Skin of body (tissue), 3 donors: ENCODE measurements at places on chromosomes 2 and 18.

DNA sequence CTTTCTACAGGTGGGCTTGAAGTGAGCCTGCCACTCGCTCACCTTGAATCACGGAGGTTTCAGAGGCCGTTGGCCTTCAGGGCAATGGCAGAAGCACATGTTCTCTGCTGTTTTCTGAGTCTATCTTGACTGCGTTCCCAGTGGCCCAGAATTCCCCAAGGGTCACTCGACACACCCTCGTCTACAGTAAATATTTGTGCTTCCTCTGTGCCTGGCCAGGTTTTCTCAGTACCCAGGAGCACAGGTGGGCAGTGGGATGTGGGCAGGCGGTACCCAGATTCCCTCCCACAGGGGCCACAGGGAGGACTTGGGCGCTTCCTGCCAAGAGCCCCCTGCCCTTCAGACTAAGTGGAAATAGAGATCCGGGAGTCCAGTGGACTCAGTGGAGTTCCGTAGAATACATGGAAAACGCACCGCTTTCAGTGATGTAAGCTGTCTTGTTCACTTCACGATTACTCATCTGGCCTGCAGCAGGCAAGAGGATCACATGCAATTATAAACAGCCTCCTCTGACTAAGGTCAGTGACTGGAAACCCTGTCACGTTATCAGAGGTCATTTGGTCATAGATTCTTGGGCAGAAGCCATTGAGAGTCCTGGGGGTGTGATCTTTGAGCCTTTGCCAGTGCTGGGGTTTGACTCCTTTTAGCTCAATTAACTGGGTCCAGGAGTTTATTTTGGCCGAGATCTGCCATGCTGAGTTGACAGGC is 179.8 kb downstream of the NEDD4L start:
- peak; percentile 50 for DNase-seq

DNA sequence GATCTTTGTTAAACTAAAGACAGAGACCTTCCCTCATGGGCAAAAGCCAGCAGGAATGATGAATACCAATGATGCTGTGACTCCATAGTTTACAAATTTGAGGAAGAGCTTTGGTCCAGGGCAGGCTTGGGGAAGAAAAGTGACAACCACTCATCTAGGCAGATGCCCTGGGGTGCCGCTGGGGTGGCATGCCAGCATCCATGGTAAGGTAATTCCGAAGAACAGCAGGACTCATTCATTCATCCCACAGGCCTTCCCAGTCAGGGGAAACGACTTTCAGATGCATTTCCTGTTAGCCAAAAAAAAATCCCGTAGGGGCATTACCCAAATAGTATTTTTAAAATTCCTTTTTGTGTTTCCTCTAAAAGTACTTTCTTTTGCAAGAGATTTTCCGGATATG is 180.7 kb upstream of the SERPINE2 start:
- DNase-seq, result no peak

DNA sequence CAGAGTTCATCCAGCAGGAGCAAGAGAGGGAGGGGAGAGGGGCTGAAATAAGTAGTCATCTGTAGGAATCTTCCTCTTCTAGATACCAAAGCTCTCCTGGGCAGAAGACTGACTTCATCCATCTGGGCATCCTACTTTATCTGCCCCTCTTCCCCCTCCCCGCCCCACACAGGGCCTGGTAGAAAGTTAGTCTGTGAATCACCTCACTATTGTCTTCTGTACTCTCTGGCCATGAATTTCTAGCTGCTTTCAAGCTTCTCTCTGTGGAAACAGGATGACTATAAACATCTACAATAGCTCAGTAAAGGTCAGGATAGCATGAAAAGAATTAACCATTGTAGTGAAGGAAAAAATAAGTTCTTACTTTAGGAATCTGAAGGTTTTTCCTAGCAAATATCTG is 47.7 kb upstream of the RNU4ATAC start:
- DNase-seq, result no peak

DNA sequence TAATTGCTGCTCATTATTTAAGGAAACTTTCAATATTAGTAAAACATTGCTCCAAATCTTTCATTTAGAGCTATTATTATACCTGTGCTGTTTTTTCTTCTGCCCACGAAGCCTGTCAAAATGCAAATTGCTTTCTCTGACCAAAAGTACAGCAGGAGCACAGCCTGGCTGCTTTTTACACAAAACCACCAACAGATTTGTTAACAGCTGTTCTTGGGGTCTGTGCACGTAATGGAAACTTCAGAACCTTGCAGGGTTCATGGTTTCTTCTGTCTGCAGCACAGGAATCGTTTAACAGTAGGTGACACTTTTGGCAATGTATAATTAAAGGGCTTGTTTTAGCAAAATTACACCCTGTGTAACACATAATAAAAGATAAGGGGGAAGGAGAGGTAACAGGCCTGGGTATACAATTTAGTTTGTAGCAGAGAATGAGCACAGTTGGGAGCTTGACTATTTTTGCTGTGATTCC is 447.3 kb downstream of the KCNJ3 start:
- DNase-seq, result no peak

- DNase-seq, result no peak
Observed at GRCh38 chr2:67950919-67951318, 111.9 kb downstream of the C1D start.

DNA sequence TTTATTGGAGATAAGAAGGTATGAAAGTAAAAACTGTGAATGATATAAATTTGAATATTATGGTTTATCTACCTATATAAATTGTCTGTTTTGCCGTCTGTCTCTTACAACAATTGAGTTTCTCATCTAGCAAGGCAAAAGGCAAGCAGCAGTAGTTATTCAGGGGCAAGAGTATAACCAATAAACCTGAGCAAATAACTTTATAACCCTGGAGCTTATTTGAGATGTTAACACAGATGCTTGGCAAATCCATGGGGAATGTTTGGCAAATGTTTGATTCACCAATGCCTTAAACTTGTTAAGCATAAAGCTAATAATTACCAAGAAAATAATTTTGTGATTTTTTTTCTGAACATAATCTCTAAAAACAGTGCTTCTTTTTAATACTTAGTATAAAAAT is 9.9 kb upstream of the EPHA4 start:
- no peak for DNase-seq

- peak; percentile 55 for DNase-seq
Observed at GRCh38 chr2:41486948-41487347, 560.9 kb upstream of the PKDCC start.

- no peak for DNase-seq
Observed at GRCh38 chr2:33019796-33020195, 73.0 kb downstream of the LTBP1 start.

- DNase-seq, result no peak
Observed at GRCh38 chr2:186737732-186738508, 44.1 kb downstream of the FAM171B start.

DNA sequence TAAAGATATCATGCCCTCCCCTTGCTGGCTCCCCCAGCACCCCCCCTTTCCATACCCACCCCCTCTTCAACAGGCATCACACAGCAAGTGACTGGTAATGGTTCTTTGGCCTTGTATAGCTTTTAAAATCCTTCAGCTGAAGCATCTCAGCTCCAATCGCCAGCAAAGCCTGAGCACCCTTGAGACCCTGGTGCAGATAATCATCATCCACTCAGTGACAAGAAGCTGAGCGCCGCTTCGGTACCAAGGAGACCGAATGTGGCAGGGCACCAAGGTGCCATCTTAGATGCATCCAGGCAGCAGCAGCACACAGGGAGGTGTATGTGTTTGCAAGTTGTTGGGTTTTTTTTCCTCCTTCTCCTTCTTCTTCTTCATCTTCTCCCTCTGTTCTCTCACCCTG is 232.7 kb downstream of the BCL11A start:
- DNase-seq, result no peak

- no peak for DNase-seq
Observed at GRCh38 chr2:35365859-35366258, 989.7 kb upstream of the CRIM1 start.

DNA sequence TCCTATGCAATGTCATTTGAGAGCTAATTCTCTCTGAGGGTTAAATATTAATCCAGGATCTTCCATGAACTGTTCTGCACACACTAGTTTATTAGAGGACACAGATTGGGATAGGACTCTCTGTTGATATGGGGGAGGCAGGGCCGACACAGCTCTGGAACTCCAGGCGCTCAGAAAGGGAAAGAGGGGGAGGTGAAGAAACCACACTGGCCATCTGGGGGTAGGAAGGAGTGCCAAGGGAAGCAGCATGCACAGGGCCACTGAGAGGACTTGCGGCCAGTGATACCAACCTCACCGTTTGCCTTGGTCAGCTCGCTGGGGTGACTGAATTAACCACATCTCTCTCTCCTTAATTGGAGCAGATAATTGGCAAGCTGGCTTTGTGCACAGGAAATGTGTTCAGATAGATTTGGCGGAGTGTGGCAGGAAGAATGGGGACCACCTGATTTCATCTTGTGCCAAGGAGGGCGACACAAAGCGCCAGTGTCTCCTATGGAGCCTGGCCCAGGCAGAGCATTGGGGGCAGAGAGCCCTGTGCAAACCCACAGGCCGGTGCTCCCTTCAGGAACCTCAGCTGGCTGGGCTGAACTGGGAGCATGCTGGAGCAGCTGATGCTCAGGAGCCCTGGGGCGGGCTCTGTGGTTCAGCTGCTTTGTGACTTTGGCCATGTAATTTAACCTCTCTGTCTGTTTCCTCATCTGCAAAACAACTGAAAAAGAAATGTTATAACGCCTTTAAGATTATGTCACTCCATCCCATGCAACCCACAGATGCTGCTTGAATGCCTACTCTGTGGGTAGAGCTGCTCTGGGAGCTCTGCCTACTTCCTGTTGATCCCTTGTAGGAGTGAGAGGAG is 114.7 kb upstream of the STON1 start:
- no peak for DNase-seq

DNA sequence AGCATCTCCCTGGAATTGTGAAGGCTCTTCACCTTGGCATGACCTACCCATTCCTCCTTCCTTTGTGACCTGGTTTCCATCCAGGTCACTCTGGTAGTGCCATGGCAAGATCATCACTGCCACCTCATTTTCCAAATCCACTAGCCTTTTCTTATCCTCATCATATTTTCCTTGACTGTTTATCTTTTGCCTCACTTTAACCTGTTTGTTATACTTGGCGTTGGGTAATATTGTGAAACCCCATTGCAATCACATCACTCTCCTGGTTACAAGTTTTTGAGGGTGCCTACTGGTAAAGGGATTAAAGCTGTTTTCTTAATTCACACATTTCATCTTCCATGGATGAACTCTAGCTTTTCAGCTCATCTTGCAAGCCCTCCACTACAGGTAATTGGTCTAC is 39.1 kb upstream of the IGFBP2 start:
- no peak for DNase-seq

GRCh38 chr2:168710754-168711467 is 91.5 kb upstream of the NOSTRIN start:
- no peak for DNase-seq
